ENCODE measurements at places on chromosomes 2 and 18.

DNA sequence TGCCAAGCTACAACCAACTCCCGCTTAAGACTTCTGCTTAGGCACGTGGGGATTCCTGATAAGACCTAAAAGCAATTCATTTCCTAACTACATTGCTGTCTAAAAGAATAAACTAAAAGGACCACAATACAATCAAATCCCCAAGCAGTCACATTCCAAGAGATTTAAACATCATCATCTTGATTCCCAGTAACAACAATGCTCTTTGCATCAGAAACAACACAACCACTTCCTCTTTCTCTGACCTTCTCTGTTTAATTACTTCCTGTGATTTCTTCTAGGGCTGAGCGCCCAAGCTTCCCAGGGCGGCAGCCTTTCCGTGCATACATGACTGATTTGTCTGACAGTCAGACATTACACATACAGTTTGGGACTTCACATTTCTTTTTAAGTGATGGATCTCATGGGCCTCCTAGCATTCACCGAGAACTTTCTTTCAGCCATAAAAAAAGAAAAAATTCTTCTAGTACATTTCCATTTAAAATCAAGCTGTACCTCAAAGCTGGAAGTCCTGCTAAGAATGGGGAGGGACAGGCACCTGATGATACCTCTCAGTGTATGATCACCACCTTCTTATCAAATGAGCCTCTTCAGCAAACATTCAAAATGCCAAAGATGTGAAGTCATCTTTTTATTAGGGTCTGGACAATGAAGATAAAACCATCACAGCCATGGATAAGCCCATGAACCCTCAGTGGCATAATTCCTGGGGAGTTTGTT is 11.5 kb downstream of the SPRED2 start:
- DNase-seq, result no peak

DNA sequence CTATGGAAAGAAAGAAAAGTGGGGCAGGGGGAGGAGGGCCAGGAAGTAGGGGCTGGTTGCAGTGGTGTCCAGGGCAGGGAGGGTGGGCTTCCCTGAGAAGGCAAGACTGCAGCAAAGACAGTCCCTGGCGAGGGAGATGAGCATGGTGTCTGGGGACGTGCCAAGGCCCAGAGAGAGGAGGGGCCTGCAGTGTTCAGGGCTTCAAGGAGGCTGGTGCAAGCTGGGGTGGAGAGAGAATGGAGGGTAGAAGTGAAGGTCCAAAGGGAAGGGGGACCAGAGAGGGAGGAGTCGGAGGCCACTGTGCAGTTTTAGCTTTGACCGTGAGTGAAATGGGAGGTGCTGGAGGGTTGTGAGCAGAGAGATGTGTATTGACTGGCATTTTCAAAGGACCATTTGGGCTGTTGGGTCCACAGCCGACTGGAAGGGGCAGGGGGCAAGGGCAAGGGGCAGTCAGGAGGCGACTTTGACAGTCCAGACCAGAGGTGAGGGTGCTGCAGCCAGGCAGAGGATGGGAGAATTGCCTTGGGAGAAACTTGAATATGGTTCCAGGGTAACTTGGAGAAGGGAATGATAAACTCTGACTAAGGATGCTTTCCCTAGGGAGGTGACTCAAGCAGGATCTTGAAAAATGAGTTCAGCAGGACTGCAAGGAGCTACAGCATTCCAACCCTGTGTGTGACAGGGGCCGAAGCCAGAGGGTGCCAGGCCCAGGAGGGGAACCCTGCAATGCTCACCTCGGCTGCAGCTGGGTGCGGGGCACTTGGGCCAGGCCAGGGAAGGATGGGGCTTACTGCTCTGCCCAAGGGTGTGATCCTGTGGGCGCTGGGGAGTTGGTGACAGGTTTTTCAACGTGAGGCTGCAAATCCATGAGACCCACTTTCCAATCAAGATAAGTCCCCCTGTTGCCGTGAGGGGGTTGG is 177.1 kb upstream of the HAAO start:
- DNase-seq, result no peak

DNA sequence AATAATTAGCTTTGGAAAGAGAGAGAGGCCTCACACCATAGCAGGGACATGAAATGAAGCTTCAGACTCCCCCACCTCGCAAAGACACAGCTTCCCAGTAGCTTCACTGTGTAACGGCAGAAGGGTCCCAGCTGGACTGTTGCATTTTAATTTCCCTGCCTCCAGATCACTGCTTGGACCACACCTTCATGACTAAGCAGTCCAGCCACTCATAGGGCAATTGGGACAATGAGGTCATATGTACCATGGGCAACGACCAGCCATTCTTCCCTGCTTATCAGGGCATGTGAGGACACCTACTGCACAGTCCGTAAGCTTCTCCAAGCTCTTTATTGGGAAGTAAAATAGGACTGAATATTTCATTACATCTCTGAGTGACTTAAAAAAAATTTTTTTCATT is 183.0 kb downstream of the MREG start:
- DNase-seq, result no peak

- DNase-seq, result no peak
Observed at GRCh38 chr2:129336276-129336675, 643.2 kb upstream of the RAB6C start.

- DNase-seq, result no peak
Observed at GRCh38 chr18:24246143-24246542, 107.3 kb downstream of the CABYR start.

DNA sequence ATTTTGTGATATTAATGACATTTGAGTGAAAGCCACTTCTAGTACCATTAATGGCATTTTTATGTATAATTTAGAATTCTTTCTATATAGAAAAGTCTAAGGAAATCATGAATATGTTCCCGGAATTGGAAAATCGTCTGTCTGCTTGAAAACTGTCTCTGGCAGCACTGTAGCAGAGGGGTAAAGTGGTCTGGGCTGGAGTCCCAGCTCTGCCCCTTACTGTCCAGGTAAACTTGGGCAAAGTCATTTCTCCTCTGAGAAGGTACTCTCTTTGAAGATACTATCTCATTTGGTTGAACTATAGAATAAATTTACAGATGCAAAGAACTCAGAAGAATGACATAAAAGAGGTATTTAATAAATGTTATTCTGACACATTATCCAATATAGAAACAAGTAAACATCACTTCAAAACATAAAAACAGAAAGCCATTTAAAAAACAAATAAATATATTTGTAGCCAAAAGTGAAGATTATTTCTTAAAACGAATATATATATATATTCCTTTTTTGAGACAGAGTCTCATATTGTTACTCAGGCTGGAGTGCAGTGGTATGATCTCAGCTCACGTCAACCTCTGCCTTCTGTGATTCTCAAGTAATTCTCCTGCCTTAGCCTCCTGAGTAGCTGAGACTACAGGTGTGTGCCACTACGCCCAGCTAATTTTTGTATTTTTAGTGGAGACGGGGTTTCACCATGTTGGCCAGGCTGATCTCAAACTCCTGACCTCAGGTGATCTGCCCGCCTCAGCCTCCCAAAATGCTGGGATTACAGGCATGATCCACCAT is 149.8 kb upstream of the ITGA4 start:
- no peak for DNase-seq

GRCh38 chr18:55479656-55480420 is 108.2 kb downstream of the TCF4 start:
- DNase-seq, result no peak

GRCh38 chr2:47568164-47568850 is 165.4 kb downstream of the MSH2 start:
- no peak for DNase-seq

GRCh38 chr2:234425639-234426603 is 71.0 kb downstream of the ARL4C start:
- no peak for DNase-seq
